ENCODE measurements at places on chromosomes 12 and 14.
A peak's percentile ranks its signal among the peaks of the same experiment; 100 is the strongest.

- H3K27ac ChIP-seq, result peak overlapping the region; percentile 71
- no peak overlapping the region for H3K4me3 ChIP-seq
- no peaks in the 10 kb centered on the region for H3K27me3 ChIP-seq
- H3K36me3 ChIP-seq, result no peaks in the 10 kb centered on the region
- DNase-seq, result peak; percentile 57
Measured at GRCh38 chr14:68232300-68233055, 412.9 kb downstream of the RAD51B start.

- no peak overlapping the region for H3K27ac ChIP-seq
- H3K4me3 ChIP-seq, result peak overlapping the region; percentile 84
- peaks cover 58% of the 10 kb centered on the region for H3K36me3 ChIP-seq
- no peaks in the 10 kb centered on the region for H3K27me3 ChIP-seq
- no peak for DNase-seq
- peaks cover 16% of the 10 kb centered on the region for H3K4me1 ChIP-seq
Measured at GRCh38 chr14:24186831-24187538, 1.6 kb downstream of the IPO4 start.

DNA sequence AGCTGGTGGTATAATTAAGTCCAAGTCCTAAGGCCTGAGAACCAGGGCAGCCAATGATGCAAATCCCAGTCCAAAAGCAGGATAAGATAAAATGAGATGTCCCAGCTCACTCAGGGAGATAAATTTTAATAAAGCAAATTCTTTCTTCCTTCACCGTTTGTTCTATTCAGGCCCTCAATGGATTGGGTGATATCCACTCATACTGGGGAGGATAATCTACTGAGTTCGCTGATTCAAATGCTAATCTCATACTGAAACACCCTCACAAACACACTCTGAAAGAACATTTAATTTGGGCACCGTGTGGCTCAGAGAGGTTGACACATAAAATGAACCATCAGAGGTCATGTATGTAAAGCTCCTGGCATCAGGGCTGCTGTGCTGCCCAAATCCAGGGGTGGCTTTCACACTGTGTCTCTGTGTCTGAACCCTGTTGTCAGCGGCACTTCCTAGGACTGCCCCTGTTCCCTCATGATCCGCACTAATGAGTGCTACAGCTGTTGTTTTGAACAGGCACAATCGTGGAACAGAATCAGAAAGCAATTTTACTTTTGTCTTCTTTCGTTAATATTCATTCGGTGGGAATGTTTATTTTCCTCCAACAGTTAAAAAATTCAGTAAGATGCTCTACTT is 428.5 kb upstream of the FBXO33 start:
- no peak overlapping the region for H3K4me3 ChIP-seq
- H3K27me3 ChIP-seq, result no peaks in the 10 kb centered on the region
- H3K4me1 ChIP-seq, result no peaks in the 10 kb centered on the region

DNA sequence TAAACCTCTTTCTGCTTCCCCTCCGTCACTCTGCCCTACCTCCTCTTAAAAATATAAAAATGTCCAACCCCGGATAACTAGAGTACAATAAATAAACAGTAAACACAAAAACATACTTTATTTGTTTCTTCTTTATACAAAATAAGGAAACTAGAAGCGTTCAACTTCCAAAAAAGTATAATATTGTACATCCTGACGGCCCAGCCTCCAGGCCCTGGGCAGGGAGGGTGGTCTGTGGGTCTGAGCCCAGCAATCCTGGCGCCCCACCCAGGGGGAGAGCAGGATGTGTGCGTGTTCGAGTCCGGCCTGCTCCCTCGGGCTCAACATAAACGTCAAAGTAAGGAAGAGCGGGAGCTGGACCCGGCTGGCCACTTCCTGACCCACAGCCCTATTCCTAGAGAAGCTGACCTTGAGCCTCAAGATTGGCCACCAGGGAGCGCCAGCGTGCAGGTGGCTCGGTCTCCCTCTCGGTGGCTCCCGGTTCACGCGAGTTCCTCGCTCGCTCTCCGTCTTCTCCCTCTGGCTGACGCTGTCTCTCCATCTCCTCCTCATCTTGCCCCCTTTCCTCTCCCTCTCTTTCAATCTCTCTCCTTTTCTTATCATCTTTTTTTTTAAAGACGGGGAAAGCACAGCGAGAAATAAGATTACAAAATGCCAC is 9.4 kb downstream of the LHX5 start:
- peaks cover 69% of the 10 kb centered on the region for H3K27me3 ChIP-seq
- H3K4me3 ChIP-seq, result peak overlapping the region; percentile 28
- H3K27ac ChIP-seq, result no peak overlapping the region

GRCh38 chr12:121246893-121247557 is 37.1 kb downstream of the P2RX4 start:
- H3K4me3 ChIP-seq, result no peak overlapping the region
- no peaks in the 10 kb centered on the region for H3K4me1 ChIP-seq
- H3K36me3 ChIP-seq, result no peaks in the 10 kb centered on the region
- DNase-seq, result no peak
- H3K27me3 ChIP-seq, result no peaks in the 10 kb centered on the region
- no peak overlapping the region for H3K27ac ChIP-seq

GRCh38 chr12:107178776-107179175 is 85.4 kb upstream of the CRY1 start:
- no peaks in the 10 kb centered on the region for H3K27me3 ChIP-seq
- no peaks in the 10 kb centered on the region for H3K4me1 ChIP-seq
- H3K36me3 ChIP-seq, result no peaks in the 10 kb centered on the region
- DNase-seq, result no peak
- H3K27ac ChIP-seq, result no peak overlapping the region

GRCh38 chr12:68236421-68237059 is 10.9 kb upstream of the IL26 start:
- H3K27ac ChIP-seq, result no peak overlapping the region
- DNase-seq, result no peak
- peak overlapping the region; percentile 42 for H3K4me3 ChIP-seq
- peaks cover 8% of the 10 kb centered on the region for H3K4me1 ChIP-seq
- no peaks in the 10 kb centered on the region for H3K27me3 ChIP-seq

GRCh38 chr14:53328841-53329240 is 175.7 kb upstream of the DDHD1 start:
- H3K27me3 ChIP-seq, result no peaks in the 10 kb centered on the region
- no peak overlapping the region for H3K4me3 ChIP-seq
- no peaks in the 10 kb centered on the region for H3K4me1 ChIP-seq
- DNase-seq, result no peak
- no peak overlapping the region for H3K27ac ChIP-seq
